Daoy (cell line): ENCODE measurements at places on chromosomes 11 and 22.

- DNase-seq = peak; percentile 47
Measured at GRCh38 chr11:115193914-115194801, 310.1 kb downstream of the CADM1 start.

DNA sequence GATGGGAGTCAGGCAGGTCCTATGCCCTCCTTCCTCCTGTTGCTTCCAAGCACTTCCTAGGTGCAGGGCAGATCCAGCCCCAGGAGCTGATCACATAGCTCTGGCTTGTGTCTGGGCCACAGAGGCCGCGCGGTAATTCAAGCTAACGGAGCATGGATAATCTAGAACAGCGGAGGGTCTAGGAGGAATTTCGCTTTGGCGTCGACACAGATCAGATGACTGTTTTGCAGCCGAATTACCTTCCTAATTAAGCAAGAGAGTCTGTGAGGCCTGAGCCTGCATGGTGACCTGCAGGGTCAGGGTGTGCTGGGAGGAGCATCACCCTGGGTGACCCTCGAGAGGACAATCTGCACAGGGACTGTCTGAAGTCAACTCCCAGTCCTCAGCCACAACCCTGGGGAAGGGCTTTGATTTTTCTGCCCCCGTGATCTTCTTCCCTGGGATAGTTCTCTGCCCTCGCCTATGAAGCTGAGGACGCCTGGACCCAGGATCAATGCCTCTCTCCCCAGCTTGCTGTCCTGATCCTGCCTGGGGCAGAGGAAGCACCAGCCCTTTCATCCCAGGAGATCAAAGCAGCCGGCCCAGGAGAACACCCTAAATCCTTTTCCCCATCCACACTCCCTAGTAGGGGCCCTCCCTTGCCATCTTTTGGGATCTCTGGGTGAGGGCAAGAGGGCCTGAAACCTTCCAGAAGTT, 11.0 kb downstream of the NECTIN1 start:
- no peak for DNase-seq

- peak; percentile 14 for DNase-seq
Measured at GRCh38 chr11:8631395-8632118, 37.5 kb upstream of the STK33 start.

DNA sequence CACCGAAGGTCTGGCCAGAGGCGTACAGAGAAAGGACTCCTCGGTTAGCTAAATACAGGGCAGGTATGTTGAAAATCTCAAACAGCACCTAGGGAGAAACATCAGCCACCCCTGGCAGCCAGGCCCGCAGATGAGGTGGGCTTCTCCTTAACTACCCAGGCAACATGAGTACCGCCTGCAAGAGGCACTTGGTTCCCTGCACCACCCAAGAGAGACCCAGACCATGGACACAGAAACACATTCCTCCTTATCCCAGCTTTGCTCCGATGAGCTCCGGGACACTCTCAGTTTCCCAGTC, 53.0 kb downstream of the DHCR7 start:
- no peak for DNase-seq

DNA sequence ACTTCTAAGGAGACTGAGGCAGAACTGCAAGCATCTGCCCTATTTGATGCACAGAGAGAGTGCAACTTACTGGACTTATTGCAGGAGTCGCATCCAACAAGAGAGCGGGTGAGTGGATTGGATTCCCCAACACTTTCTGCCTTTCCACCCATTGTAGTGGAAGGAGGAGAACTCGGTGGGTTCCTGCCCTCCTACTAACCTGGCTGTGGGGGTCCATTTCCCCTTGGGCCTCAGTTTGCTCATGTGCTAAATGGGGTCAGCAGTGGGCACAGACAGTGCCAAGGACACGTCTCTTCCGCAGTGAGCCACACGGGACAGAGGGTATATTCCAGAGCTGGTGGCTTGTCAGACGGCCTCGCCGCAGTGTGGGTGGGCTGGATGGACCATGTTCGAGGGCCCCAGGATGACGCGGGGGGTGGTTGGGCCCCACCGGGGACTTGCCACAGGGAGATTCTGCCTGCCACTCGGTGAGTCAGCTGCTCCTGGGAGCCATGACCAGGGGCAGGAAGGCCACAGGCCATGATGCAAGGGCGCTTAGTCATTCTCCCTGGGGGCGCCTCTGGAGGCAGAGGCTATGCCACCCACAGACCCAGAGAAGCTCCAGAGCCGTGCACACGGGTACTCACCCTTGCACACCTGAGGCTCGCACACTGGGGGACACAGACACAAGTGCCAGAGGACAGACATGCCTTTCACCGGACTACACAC, 8.2 kb downstream of the ALX4 start:
- peak; percentile 91 for DNase-seq

GRCh38 chr11:12179019-12179418, 68.6 kb downstream of the MICAL2 start:
- DNase-seq = no peak

GRCh38 chr11:2156416-2157182, 4.4 kb downstream of the INS start:
- DNase-seq = peak; percentile 73

DNA sequence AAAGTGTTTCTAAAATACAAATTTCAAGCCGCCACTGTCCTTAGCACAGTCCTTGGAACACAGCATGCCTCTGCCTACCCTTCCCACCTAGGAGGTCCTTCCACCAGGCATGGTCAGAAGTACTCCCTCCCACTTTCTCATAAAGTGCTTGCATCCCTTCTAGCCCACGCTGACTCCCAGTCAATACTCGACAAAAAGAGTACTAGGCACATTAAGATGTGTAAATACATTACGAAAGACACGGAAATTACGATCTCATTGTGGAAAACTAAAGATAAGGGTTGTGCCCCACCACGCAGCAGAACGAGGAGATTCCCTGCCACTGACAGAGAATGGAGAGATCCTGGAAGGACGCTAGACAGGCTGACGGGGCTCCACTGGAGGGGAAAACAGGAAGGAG, 13.5 kb downstream of the CHKA start:
- DNase-seq = no peak

GRCh38 chr11:130762638-130763037, 153.6 kb downstream of the SNX19 start:
- peak; percentile 69 for DNase-seq

DNA sequence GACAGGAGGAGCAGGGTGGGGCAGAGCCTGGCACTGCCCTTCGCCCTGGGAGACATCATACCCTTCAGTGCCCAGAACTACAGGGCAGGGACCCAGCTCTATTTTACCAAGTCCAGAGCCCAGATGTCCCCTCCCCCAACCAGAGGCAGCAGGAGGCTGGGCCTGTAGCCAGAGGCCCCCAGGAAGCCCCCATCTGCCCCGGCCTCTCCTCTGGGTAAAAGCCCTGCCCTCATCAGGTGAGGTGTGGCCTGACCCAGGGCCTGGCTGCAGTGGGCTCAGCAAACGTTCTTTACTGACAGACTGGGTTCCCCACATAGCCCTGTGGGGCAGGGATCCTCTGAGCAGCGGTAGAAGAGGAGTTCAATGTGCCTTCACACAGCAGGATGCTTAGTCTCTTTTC, 51.8 kb upstream of the SLC22A12 start:
- DNase-seq = no peak

DNA sequence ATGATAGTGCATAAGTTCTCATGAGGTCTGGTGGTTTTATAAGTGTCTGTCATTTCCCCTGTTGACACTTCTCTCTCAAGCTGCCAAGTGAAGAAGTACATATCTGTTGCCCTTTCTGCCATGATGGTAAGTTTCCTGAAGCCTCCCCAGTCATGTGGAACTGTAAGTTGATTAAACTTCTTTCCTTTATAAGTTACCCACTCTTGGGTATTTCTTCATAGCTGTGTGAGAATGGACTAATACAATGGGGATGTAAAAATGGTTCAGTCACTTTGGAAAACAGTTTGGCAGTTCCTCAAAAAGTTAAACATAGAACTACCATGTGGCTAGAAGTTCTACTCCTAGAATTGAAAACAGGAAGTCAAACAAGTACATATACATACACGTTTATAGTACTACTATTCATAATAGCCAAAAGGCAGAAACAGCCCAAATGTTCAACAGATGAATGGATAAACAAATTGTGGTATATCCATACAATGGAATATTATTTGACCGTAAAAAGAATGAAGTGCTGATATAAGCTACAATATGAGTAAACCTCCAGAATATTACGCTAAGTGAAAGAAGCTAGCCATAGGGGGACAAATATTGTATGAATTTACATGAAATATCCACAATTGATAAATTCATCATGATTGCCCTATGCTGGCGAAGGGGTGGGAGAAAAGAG, 16.0 kb upstream of the DKK3 start:
- no peak for DNase-seq

- no peak for DNase-seq
Measured at GRCh38 chr11:74000307-74001133, 8.4 kb downstream of the UCP3 start.

- peak; percentile 83 for DNase-seq
Measured at GRCh38 chr11:75946531-75947530, 131.8 kb downstream of the UVRAG start.
